ENCODE measurements at places on chromosomes 1 and 21. TPM values are rescaled to one million over a fixed set of nuclear protein-coding genes. Genes with fewer than 3 reads are reported as not detected.

Gene CDCA8
- total RNA-seq, result 1.1 TPM

Gene HEYL
- not detected for total RNA-seq

Gene VANGL2
- not detected for total RNA-seq

- H3K27me3 ChIP-seq, result no peaks in the 10 kb centered on the region
- H3K27ac ChIP-seq, result no peak overlapping the region
- H3K4me1 ChIP-seq, result no peaks in the 10 kb centered on the region
- no peak overlapping the region for H3K4me3 ChIP-seq
These were observed 75.8 kb upstream of the DPH5 start for GRCh38 chr1:101101360-101101759.

- H3K36me3 ChIP-seq, result peaks cover 29% of the 10 kb centered on the region
- no peak overlapping the region for H3K4me3 ChIP-seq
- no peak overlapping the region for H3K27ac ChIP-seq
- H3K27me3 ChIP-seq, result no peaks in the 10 kb centered on the region
- peaks cover 48% of the 10 kb centered on the region for H3K4me1 ChIP-seq
These were observed 66.6 kb downstream of the CD34 start for GRCh38 chr1:207844371-207844770.

DNA sequence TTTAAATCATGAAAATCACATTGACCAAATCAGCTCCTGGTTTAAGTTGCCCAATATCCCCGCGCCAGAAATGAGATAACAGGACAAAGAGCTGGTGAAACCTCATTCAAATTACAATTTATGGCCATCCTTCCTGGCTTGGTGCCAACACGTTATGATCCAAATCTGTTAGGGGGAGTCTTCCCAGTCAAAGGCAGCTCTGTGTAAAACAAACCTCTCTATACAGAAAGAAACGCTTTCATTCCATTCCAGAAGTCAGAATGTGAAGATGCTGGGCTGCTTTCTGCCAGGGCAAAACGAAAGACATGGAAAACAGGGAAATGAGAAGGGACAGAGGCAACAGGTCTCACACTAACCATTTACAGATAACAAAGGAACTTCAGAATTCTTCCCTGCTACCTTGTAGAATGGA lies 53.5 kb upstream of the TIAM1 start:
- peaks cover 12% of the 10 kb centered on the region for H3K4me1 ChIP-seq
- DNase-seq, result no peak
- H3K4me3 ChIP-seq, result no peak overlapping the region
- H3K27me3 ChIP-seq, result no peaks in the 10 kb centered on the region
- H3K27ac ChIP-seq, result no peak overlapping the region

GRCh38 chr1:80659161-80659560 lies 1141.6 kb upstream of the ADGRL2 start:
- H3K36me3 ChIP-seq, result no peaks in the 10 kb centered on the region
- H3K4me3 ChIP-seq, result no peak overlapping the region
- no peaks in the 10 kb centered on the region for H3K27me3 ChIP-seq
- no peak overlapping the region for H3K27ac ChIP-seq
- no peak for DNase-seq

DNA sequence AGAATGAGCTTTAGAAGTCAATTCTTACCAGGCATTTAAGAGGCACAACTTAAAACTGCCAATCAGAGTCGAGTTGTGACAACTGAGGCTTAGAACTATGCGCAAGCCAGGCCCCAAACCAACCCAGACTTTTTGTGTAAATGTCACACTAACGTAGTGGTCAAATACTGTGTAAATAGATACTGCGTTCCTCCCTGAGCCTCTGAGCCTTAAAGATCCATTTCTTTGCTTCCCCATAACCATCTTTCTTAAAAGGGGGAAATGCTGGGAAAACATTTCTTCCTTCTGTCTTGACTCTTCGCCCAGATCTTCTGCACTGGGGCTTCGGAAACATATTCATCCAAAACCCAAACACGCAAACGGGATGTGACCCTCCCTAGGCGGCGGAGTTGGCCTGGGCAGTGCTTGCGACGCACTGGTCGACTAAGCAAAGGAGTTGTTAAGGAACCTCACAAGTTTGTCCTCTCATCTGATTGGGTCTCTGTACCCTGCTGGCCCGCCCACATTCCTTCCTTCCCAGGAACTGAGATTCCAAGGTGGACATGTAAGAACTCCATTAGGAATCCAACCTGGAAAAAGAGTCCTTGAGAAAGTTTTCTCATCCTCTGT lies 2.6 kb downstream of the ADAMTS5 start:
- no peaks in the 10 kb centered on the region for H3K36me3 ChIP-seq
- no peak for DNase-seq
- no peak overlapping the region for H3K4me3 ChIP-seq
- H3K4me1 ChIP-seq, result no peaks in the 10 kb centered on the region
- no peaks in the 10 kb centered on the region for H3K27me3 ChIP-seq

All from naive thymus-derived CD4-positive, alpha-beta T cell (primary cell).